ENCODE measurements at places on chromosomes 6 and 20.

GRCh38 chr6:105677671-105678475, 275.0 kb upstream of the PREP start:
- no peak for DNase-seq

DNA sequence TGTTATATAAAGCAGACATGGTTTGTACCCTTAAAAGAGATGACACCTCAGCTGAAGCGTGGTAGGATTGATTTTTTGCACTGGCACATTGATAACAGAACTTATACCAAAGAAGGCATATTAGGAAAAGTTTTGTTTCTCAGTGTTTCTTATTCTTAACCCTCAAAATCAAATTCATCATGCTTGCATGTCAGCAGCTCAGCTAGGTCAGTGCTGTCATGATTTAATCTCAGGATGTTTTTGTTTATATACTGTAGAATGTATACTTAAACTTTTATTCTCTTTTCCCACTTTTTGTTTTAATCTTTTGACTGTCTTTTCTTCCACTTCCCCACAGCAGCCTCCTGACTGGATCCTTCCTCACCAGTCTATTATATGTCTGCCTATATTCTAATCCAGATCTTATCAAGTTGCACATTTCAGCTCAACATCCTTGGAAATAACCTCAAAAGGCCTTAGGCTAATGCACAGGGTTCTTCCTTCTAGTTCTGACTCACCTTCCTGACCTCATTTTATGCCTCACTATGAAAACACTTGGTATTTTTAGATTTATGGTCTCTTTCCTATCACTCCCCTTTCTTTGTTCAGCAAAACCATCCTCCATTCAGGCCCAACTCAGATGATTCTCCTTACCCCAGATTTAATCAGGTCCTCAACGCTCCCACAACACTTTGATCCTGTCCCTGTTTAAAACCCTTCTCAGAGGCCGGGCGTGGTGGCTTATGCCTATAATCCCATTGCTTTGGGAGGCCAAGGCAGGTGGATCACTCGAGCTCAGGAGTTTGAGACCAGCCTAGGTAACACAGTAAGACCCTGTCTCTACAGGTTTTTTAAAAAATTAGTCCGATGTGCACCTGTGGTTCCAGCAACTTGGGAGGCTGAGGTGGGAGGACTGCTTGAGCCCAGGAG, 7.2 kb downstream of the HEBP2 start:
- DNase-seq: no peak

DNA sequence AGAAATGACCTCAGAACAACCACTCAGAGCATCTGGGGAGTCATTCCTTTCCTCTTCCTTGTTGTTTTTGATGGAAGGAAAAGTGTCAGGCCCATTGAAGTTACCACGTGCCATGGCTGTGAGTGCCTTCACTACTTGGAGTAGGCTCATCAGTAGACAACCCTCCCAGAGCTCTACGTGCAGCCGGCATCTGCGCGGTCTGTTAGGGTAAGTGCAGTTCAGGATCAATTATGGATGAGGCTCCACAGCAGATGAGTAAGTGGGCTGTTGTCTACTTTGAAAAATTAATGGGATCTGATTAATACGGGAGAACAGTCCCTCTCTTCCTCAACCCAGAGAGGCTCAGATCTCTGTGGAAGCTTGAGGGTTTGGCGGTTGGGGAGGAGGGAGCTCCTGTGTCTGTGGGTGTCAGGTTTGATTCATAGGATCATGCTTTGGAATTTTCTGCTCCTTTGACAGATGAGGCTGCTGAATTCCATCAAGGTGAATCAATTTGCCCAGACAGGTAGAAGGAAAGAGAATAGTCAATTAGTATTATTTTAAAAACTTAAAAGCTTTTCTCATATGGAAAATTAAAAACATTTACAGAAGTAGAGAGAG, 93.8 kb upstream of the TOX2 start:
- DNase-seq: no peak

- DNase-seq: no peak
Measured at GRCh38 chr6:26427451-26427809, 12.9 kb upstream of the BTN3A3 start.

- no peak for DNase-seq
Measured at GRCh38 chr6:40054602-40055001, 120.3 kb upstream of the MOCS1 start.

GRCh38 chr6:46023216-46023915, 7.7 kb upstream of the CLIC5 start:
- DNase-seq: no peak

DNA sequence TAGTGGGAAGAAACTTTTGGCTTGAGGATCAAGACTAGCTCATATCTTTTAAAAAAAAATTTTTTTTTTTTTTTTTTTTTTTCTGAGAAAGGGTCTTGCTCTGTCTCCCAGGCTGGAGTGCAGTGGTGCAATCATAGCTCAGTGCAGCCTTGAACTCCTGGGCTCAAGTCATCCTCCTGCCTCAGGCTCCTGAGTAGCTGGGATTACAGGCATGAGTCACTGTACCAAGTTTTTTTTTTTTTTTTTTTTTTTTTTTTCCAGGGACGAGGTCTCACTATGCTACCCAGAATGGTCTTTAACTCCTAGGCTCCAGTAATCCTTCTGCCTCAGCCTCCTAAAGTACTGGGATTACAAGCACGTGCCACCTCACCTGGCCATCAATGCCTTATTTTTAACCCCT, 27.9 kb downstream of the GCLC start:
- no peak for DNase-seq

- no peak for DNase-seq
Measured at GRCh38 chr6:105688573-105688972, 285.7 kb upstream of the PREP start.

DNA sequence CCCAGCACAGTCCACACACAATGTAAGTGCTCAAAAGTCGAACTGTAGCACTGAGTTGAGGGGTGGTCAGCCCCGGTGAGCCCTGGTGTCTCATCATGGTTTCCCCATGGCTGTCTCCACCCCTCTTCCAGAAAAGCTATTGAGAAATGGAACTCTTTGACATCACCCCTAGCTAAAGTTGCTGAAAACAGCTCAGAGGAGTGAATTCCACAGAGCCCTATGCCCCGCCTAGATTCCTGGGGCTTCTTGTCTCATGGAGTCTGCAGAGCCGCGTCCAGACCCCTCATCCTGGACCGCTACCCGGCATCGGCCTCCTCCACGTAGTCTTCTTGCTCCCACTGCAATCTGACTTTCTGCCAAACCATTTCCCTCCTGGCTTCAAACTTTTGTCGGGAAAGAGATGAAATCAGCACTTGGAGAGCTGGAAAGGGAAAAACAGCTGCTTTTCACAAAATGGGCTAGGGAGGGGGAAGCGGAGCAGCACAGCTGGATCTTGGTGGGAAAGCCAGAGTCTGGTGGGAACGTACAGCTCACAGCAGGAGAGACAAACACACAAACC, 132.2 kb downstream of the SNX5 start:
- no peak for DNase-seq

DNA sequence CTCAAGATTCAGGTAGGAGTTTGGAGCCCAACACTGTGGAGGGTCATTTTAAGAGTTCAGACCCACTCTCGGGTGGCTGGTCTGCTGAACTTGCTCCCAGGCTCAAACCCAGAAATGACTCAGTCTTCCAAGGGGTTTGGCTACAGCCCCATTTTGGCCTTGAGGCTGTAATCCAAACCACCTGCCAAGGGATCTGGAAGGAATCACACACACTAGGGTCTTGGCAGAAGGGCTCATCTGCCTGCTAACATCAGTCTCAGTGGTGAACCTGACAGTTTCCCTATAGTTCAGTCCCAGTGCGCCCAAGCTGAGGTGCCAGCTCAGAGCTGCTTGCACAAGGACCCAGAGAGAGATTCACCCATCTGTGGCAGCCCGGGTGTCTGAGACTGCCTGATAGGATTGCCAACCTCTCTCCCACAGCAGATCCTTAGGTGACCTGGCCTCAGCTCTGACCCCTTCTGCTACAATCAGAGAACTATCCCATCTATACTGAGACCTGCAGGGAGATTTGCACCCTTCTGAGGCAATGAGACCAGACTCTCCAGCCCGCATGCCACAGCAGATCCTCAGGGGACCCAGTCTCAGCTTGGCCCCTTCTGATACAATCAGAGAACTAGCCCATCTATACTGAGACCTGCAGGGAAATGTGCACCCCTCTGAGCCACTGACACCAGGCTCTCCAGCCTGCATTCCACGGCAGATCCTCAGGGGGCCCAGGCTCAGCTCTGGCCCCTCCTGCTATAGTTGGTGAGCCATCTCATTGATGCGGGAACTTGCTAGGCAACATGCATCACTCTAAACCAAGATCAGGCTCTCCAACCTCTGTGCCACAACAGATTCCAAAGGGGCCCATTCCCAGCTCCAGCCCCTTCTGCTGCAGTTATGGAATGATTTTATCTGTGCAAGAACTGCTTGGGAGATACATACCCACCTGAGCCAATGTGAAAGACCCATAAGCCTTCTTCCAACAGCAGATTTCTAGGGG, 48.2 kb downstream of the THBS2 start:
- DNase-seq: no peak

- DNase-seq: no peak
Measured at GRCh38 chr6:129498950-129499842, 210.8 kb downstream of the ARHGAP18 start.

DNA sequence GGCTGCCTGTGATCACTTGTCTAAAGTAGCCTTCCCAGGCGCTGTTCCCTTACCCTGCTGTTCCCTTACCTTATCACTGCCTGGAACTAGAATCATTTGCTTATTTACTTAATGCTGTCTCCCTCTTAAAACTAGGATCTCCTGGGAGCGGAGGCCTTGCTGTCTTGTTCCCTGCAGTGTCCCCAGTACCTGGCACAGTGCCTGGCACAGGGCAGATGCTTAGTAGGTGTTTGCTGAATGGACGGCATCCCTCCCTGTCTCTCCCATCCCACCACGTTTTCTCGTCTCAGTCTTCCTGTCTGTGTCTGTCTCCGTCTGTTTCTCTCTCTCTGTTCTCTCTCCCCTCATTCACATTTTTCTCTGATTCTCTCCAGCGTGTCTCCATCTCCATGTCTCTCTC, 99.9 kb upstream of the MYL9 start:
- DNase-seq: no peak

GRCh38 chr6:144588697-144589325, 303.7 kb downstream of the UTRN start:
- DNase-seq: no peak

DNA sequence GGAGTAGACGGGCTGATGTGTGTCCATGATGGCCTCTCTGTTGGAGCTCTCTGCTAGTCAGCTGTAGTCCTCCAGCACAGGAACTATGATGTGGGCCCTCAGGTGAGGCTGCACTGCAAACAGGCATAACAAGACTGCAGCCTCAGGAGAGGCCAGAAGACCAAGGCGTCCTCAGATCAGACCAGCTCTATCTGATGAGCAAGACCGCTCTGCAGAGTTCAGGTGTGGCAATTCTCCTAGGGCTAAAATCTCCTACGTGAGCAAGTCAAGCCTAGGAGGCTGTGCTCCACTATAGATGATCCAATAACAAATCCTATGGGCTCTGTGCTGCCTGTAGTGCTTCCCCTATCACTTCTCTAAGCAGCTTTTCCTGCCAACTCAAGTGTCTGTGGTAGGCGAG, 633.4 kb upstream of the SYNCRIP start:
- DNase-seq: no peak

GRCh38 chr6:112017169-112017568, 36.7 kb upstream of the CCN6 start:
- no peak for DNase-seq

- DNase-seq: no peak
Measured at GRCh38 chr20:34072778-34073177, 39.3 kb downstream of the EIF2S2 start.

All from CD4-positive, CD25-positive, alpha-beta regulatory T cell (primary cell).